ENCODE measurements at places on chromosomes 1 and 21. TPM values are rescaled to one million over a fixed set of nuclear protein-coding genes. Genes with fewer than 3 reads are reported as not detected.

DNA sequence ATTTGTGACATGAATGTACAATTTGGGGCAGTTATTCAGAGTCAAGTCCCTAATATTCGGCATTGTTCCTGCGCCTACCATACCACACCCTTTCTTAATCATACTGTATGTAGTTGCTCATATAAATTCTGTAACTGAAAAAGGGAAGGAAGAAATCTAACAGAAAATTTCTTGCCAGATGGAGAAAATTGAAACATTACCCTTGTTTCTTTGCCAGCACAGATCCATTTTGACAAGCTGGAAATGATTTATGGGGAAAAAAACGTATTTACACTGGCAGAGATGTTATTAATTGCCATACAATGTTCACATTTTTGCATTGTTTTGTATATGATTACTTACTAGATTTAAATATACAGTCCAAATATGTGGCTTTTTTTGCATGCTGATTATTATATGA is 363.8 kb upstream of the PKN2 start:
- DNase-seq = no peak

- no peak for DNase-seq
Measured at GRCh38 chr1:61244114-61244513, 161.8 kb downstream of the NFIA start.

- DNase-seq = no peak
Measured at GRCh38 chr21:44923480-44924084, 2.9 kb upstream of the ITGB2 start.

DNA sequence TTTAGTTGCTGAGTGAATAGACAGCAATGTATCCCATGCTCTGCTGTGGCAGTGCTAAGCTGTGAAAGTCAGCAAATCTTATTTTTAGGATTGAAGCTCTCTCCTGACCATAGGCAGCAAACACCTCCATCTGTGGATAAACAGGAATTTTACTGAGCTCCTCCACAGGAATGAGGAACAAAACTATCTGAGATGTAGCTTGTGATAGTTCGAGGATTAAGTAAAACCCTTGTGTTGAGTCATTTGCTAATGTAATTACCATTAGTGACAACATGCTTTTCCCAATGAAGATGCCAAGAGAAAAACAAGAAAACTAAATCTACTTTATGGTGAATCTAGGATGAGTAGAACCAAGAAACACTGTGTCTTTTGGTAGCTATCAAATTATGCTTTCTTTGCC is 122.7 kb downstream of the CLEC20A start:
- no peak for DNase-seq

GRCh38 chr1:52613636-52614373 is 11.6 kb downstream of the GPX7 start:
- DNase-seq = no peak

DNA sequence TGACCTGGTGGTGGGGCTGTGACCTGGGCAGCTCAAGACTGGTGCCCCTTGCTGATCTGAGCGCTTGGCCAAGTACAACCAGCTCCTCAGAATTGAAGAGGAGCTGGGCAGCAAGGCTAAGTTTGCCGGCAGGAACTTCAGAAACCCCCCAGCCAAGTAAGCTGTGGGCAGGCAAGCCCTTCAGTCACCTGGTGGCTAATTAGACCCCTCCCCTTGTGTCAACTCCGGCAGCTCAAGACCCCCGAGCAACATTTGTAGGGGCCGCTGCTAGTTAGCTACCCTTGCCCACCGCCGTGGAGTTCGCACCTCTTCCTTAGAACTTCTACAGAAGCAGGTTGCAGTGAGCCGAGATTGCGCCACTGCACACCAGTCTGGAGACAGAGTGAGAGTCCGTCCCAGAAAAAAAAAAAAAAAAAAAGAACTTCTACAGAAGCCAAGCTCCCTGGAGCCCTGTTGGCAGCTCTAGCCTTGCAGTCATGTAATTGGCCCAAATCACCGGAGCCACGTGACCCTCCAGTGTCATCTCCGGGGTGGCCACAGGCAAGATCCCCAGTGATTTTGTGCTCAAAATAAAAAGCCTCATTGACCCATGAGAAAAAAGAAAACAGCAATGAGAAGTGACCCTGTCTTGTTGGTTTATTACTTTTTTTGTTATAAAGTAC is 39.3 kb upstream of the LGALS8 start:
- DNase-seq = no peak

- no peak for DNase-seq
Measured at GRCh38 chr21:41926807-41927171, 27.0 kb downstream of the C2CD2 start.

GRCh38 chr1:218983433-218983832 is 190.2 kb upstream of the LYPLAL1 start:
- DNase-seq = no peak

- DNase-seq = peak; percentile 21
Measured at GRCh38 chr1:7406641-7407543, 364.2 kb upstream of the VAMP3 start.

Gene NBPF15
- total RNA-seq = 24.6 TPM

Data from ovary (tissue), 10 donors.